ENCODE measurements at places on chromosomes 6 and 20. TPM values are rescaled to one million over a fixed set of nuclear protein-coding genes. Genes with fewer than 3 reads are reported as not detected.

Gene DEFB118
- not detected for total RNA-seq

Gene HLA-C
- total RNA-seq = 42.2 TPM

Gene CDH26
- total RNA-seq = not detected

Gene KHDC1L
- total RNA-seq = not detected

Gene NUDT3
- total RNA-seq = 12.8 TPM

Gene SYNCRIP
- 55.5 TPM for total RNA-seq

Gene BPI
- not detected for total RNA-seq

Gene MUC22
- not detected for total RNA-seq

Gene CALHM6
- 1.8 TPM for total RNA-seq

Gene ELOVL2
- under 0.01 TPM for total RNA-seq

Gene ID1
- total RNA-seq = 375 TPM

Gene C6orf141
- total RNA-seq = 2.0 TPM

Gene MUCL3
- total RNA-seq = not detected

Gene PABPC1L
- total RNA-seq = 10.1 TPM

Gene SIRPB2
- total RNA-seq = not detected

Gene DAAM2
- 7.9 TPM for total RNA-seq

Gene BPIFB1
- total RNA-seq = not detected

Gene DYNLT2
- total RNA-seq = 1.0 TPM

Gene DCBLD1
- total RNA-seq = 48.2 TPM

Gene IMPG1
- total RNA-seq = not detected

Gene PRL
- total RNA-seq = not detected

Gene FAM209B
- not detected for total RNA-seq

Gene BPIFA1
- total RNA-seq = not detected

Gene COL20A1
- total RNA-seq = not detected

Gene C20orf141
- total RNA-seq = not detected

Gene GSTA1
- not detected for total RNA-seq

Gene TFAP2B
- not detected for total RNA-seq

Gene BIRC7
- total RNA-seq = not detected

Gene EPPIN
- total RNA-seq = not detected

Gene PGBD1
- 7.1 TPM for total RNA-seq

Gene C6orf163
- total RNA-seq = 0.34 TPM

Gene NOX3
- total RNA-seq = not detected

Gene MANEA
- 10.4 TPM for total RNA-seq

Gene SLC9A8
- 4.0 TPM for total RNA-seq

Gene NPEPL1
- 19.0 TPM for total RNA-seq

Gene ZNF165
- total RNA-seq = 0.45 TPM

Gene KCNK5
- total RNA-seq = 0.15 TPM

Gene CDYL
- total RNA-seq = 9.9 TPM

Gene C6orf132
- 5.9 TPM for total RNA-seq

Gene DNAH8
- total RNA-seq = not detected

Gene FAM83B
- total RNA-seq = 0.15 TPM

All from bronchus fibroblast of lung (primary cell).